GM10248 (cell line): ENCODE measurements at places on chromosomes 12 and 14.

GRCh38 chr12:121653999-121654398 lies 15.5 kb downstream of the MORN3 start:
- DNase-seq = no peak

DNA sequence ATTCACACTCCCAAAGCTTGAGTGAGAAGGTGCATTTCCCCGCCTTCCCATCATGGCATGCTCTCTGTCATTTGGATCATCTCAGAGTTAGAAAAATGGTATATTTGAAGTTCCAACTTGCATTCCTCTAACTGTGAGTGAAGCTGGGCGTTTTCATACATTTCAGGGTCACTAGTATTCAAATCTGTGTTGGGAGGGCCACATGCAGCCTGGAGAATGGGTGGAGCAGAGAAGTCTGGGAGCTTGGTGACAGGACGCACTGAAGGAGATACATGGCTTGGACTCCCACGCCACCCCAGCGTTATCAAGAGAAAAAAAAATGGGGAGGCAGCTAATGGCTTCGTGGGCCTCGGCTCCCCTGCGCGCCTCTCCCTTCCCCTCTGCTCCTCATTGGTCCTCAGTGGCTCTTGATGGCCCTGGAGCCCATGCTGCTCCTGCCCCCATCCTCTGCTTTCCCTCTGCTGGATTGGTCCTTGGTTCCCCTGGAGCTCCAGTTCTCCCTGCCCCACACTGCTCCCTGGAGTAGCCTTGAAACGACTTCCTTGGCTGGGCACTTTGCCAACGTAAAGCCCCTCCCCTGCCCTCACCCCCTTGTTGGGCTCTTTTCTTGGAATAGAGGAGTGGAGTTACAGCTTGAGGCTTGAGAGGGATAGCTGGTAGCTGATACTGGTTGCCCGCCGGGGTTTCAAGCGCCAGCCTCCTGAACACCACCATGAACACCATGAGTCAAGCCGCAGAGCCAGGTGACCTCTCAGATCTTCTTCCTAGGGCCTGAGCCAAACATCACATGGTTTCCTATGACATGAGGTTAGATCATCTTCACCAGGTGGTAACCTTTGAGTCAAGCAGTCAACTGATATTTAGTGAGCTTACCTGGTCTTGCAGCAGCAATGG lies 139.6 kb downstream of the PRKCH start:
- no peak for DNase-seq

DNA sequence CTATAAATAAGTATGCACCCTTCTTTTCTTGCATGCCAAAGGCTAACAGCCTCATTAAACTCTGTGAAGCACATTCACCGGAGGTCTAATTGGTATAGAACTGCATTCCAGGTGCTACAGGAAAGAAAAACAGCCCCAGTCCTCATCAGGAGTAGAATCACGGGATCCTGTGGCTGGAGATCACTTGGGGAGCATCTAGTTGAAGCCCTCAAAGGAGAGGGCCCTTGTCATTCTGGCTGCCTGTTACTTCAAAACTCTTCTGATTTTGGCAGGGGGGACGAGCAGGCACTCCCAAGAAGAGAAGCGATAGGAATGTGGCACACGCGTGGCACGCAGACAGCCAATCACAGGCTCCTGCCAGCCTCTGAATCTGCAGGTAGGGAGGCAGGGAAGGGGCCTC lies 154.4 kb downstream of the TTC7B start:
- DNase-seq = no peak

GRCh38 chr14:52395728-52396127 lies 81.6 kb downstream of the PTGER2 start:
- no peak for DNase-seq
